Cerebellum (tissue), 4 donors: ENCODE measurements at places on chromosomes 7 and 10. TPM values are rescaled to one million over a fixed set of nuclear protein-coding genes. Genes with fewer than 3 reads are reported as not detected.

PFKFB3 gene
- 27.0 TPM for total RNA-seq

ZNF467 gene
- total RNA-seq, result 3.2 TPM

GALNT17 gene
- 41.3 TPM for total RNA-seq

EMX2 gene
- 0.09 TPM for total RNA-seq

SPDYE5 gene
- total RNA-seq, result not detected

NUDT13 gene
- 1.00 TPM for total RNA-seq

FGFBP3 gene
- 23.3 TPM for total RNA-seq

PDE1C gene
- 122 TPM for total RNA-seq

STMP1 gene
- 36.2 TPM for total RNA-seq

PNLIPRP1 gene
- total RNA-seq, result not detected

HOXA7 gene
- total RNA-seq, result not detected

ANKRD30A gene
- not detected for total RNA-seq

TEX47 gene
- not detected for total RNA-seq

ABCB4 gene
- total RNA-seq, result 3.8 TPM

PDAP1 gene
- 15.3 TPM for total RNA-seq

RHBDD2 gene
- total RNA-seq, result 29.4 TPM

ANK3 gene
- 363 TPM for total RNA-seq

AFAP1L2 gene
- 9.8 TPM for total RNA-seq

FAM241B gene
- total RNA-seq, result 11.3 TPM

RAPGEF5 gene
- 65.8 TPM for total RNA-seq

GIMAP7 gene
- total RNA-seq, result 1.8 TPM

MBL2 gene
- total RNA-seq, result not detected

GDF10 gene
- 13.6 TPM for total RNA-seq

NEUROD6 gene
- 35.3 TPM for total RNA-seq

MCM10 gene
- 6.4 TPM for total RNA-seq

WNT8B gene
- total RNA-seq, result not detected

AKR1D1 gene
- not detected for total RNA-seq
